ENCODE measurements at places on chromosomes 1 and 21.
A peak's percentile ranks its signal among the peaks of the same experiment; 100 is the strongest.

DNA sequence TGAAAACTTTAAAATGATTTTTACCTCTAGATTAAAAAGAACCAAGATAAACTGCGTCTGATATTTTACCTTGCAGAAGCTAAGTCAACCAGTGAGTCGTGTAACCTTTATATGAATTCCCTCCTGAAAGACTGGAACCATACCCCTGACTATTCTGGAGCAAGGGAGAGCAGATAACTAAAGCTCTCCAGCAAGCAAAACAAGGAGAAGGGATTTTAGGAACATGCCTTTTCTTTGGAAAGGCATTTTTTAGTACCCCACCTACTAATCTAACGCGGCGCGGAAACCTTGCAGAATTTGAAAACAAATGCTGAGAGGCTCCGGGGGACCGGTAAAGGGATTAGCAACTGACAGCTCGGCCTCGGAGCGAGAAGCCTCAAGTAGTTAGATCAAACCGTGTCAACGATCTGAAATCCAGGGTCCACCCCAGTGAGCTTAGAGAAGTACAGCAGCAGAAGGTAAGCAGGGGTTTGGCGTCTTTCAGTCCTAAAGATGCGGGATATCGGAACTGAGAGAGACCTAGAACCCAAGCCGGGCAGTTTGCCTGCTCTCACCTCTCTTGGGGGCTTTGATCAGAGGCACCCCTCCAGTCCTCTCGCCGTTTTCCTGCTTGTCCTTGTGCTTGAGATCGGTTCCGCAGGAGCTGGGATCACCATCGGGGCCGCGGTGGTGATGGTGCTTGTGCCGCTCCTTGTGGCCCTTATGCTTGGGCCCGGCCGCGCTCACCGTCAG lies 954 bp downstream of the RSBN1 start:
- peak; percentile 28 for DNase-seq

- no peak for DNase-seq
Measured at GRCh38 chr1:180579961-180580611, 21.3 kb downstream of the OVAAL start.

DNA sequence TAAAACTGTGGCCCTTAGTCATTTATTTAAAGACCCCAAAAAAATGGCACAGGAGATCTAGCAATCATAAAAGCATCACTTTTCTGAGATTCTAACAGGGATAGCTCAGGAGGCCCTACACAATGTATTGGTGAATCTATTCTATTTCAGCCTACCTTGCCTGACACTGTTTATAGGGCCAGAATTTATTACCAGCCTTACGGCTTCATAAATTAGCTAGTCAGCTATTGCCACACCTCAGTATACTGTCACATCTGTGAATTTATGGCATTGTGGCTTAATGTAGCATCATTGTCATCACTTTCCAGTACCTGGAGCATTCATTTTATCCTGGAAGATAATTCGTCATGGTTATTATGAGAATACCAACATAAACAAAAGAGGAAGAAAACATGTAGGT lies 121.2 kb upstream of the ERG start:
- DNase-seq: no peak

DNA sequence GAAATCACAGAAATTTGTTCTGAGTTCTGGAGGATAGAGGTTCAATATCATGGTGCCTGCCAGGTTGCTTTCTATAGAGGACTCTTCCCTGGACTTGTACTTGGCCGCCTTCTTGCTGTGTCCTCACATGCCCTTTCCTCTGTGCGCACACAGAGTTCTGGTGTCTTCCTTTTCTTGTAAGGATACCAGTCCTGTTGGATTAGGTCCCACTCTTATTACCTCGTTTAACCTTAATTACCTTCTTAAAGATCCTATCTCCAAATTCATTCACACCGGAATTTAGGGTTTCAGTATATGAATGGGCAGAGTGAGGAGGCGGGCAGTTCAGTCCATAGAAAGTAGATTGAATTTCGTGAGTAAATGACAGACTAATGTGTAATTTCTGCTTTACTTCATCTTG lies 413.9 kb downstream of the NCAM2 start:
- no peak for DNase-seq

GRCh38 chr1:201360486-201360885 lies 17.0 kb downstream of the TNNT2 start:
- DNase-seq: no peak

- no peak for DNase-seq
Measured at GRCh38 chr1:74427681-74428080, 84.7 kb downstream of the LRRC53 start.

DNA sequence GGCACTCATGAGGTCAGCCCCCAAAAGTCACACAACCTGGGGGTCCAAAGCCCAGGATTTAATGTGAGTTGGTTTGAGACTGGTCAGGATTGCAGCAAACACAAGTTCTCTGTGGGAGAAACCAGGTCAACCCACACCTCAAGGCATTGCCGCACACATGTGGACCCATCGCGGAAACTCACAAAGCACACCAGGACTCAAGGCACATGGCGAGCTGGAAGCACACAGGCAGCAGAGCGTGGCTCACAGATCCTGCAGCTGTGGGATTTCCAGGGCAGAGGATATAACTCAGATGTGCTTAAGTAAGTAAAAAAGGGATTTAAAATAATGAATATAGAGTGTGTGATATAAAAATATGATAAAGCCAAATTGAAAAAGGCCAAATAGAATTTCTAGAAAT lies 51.6 kb upstream of the ADARB1 start:
- no peak for DNase-seq

GRCh38 chr21:41663805-41664788 lies 102.8 kb downstream of the RIPK4 start:
- DNase-seq: no peak

DNA sequence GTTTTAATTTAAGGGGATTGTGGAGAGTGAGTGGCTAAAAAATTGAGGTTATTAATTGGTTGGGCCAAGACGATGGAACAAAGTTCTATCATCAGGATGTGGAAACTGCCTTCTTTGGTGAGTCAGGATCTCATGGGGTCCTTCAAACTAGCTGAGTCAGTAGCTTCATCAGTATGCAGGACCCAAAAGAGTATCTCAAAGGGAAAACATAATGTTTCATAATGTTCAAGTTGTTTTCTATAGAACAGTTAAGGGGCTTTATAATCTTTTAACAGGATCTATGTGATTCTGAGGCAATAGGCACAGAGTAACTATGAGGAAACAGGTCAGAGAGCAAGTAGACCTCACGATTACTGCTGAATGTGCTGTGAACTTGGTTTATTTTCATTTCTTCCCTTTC lies 3.2 kb upstream of the OLFML2B start:
- DNase-seq: no peak

GRCh38 chr1:234643111-234643849 lies 33.3 kb upstream of the IRF2BP2 start:
- DNase-seq: no peak

DNA sequence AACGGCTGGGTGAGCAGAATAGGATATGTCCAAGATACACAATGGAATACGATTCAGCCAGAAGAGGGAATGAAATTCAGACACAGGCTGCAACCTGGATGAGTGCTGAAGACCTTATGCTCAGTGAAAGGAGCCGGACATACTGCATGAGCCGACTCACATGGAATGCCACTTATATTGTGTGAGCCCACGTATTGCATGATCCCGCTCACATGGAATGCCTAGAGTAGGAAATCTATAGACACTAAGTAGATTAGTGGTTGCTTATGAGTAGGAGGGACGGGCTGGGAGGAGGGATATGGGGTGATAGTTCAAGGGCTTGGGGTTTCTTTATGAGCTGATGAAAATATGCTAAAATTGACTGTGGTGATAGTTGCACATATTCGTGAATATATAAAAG lies 26.8 kb downstream of the TMPRSS2 start:
- DNase-seq: no peak

DNA sequence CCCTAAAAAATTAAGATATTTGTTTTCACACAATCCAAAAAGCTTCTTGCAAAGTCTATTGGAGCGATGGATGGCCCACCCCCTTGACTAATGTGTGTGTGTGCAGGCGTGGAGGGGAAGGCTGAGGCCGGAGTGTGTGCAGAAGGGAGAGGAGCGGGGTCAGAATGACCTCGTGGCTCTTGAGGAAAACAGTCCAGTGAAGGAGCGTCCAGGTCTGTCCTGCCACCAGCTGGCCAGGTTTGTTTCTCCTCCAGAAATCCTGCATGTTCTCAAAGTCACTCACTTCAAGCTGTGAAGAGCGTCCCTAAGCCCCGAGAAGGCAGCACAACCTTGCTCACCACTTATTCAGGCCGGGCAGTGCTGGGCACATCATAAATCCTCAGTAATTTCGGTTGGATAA lies 69.5 kb upstream of the SSX2IP start:
- no peak for DNase-seq

DNA sequence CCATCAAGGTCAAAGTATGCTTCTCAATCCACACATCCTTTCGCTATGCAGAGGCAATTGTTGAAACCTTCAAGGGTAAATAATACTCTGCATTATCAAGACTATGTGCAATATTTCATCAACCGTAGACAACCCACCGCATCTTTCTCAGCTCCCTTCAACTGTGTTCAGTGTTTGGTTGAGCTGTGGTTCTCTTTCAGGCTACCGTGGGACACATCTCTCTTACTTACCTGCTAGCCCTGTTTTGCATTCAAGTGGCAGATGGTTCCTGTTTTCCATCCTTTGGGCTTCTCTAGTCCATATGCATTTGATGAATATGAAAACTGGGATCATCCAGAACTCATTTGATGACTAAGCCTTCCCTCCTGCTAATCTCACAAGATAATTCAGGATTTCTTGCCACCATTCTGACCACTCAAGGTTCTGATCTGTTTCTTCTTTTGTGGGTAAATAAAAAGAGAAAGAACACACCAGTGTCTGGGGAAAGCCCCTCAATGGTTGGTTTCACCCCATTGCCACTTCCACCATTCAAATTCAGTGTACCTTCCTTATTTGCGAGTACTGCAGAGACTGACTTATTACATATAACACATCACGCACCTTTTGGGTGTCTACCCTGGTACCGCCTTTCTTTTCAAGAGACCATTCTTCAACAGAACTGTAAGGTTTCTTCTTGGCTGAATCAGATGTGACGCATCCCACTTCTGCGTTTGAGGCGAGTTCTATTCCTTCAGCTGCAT lies 61.7 kb downstream of the BACE2 start:
- DNase-seq: no peak

GRCh38 chr1:71565262-71565661 lies 484.4 kb upstream of the ZRANB2 start:
- no peak for DNase-seq

DNA sequence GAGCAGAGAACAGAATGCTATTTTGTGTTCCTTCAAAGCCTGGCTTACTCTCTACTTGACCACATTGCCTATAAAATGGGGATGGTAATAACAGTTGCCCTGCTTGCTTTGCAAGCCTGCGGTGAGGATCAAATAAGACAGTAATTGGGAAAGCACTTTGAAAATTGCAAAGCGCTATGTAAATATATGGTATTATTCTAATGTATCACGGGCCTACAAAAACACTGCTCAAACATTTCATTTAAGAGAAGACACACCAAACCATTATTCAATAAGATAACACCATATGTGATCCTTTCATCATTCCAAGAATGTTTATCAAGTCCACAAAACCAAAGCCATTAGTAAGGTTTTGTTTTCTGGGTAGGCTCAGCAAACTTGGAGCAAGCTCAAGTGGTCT lies 208.4 kb downstream of the ROR1 start:
- no peak for DNase-seq

- no peak for DNase-seq
Measured at GRCh38 chr1:245298781-245299180, 144.0 kb downstream of the KIF26B start.

GRCh38 chr21:32484706-32485380 lies 72.3 kb downstream of the EVA1C start:
- no peak for DNase-seq

DNA sequence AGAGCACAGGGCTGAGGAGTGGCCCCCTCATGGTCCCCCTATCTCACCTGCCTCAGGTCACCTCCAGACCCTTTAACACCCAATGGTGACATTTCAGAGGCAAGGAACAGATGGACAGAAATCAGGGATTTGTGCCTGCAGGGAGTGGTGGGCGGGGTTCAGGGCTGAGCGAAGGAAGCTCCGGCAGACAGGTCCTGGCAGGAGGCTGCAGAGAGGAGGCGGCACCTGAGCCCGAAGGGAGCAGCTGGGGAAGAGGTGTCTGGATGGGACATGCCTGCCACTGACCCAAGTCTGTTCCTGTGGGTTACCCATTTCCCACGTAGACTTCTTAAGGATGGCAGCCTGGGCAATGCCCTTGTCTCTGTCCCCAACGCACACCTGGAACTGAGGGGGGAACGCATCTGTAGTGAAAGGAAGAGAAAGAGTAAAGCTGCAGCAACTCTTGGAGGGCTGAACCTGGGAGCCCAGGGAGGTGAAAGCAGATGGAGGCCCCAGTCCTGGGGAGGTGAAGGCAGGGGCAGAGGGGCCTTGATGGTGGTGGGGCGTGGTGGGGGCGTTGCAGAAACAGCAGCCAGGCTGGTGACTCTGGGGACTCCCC lies 61.6 kb upstream of the ADARB1 start:
- DNase-seq: no peak

DNA sequence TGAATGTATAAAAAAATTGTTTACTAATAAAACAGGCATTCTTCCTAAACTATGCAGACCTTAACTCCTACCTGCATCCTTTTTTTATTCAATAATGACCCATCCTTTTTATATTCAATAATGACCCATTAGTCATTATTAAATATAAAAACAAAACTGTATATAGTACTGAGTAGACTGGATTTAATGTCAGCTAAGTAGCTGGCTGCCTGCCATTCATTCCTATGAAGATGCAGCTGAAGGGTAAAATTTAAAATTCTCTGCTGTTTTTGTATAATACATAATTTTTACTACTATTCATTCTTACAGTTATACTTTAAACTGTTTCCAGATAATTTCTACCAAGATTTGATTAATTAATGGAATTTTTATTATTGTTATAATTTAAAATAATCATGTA lies 79.3 kb downstream of the DENND1B start:
- DNase-seq: no peak

- DNase-seq: no peak
Measured at GRCh38 chr1:37575692-37576091, 19.0 kb downstream of the DNALI1 start.

- DNase-seq: no peak
Measured at GRCh38 chr1:147478521-147478920, 62.8 kb upstream of the BCL9 start.

- no peak for DNase-seq
Measured at GRCh38 chr1:156697481-156697880, 7.9 kb downstream of the CRABP2 start.

- DNase-seq: no peak
Measured at GRCh38 chr1:169155675-169156074, 49.2 kb downstream of the ATP1B1 start.

- DNase-seq: peak; percentile 51
Measured at GRCh38 chr1:32336963-32337675, 1.1 kb upstream of the MARCKSL1 start.

DNA sequence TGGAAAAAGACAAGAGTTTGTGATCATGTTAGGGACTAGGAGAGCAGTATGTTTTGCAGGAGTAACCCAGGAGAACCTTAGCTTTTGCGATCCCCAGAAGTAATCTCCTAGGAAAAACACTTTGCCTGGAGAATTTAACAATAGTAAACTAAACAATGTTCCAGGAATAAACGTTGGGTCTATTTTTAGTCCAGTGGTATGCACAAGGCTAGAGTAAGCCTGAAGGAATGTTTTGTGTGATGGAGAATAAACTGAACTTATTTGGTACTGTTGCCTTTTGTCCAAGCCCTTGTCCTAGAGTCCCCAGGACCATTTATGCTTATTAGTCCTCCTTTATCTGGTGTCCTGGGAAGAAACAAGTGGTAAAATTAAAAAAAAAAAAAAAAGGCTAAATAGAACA lies 28.7 kb upstream of the RGS5 start:
- no peak for DNase-seq
